ENCODE measurements at places on chromosomes 12 and 14. TPM values are rescaled to one million over a fixed set of nuclear protein-coding genes. Genes with fewer than 3 reads are reported as not detected.
A peak's percentile ranks its signal among the peaks of the same experiment; 100 is the strongest.

DNA sequence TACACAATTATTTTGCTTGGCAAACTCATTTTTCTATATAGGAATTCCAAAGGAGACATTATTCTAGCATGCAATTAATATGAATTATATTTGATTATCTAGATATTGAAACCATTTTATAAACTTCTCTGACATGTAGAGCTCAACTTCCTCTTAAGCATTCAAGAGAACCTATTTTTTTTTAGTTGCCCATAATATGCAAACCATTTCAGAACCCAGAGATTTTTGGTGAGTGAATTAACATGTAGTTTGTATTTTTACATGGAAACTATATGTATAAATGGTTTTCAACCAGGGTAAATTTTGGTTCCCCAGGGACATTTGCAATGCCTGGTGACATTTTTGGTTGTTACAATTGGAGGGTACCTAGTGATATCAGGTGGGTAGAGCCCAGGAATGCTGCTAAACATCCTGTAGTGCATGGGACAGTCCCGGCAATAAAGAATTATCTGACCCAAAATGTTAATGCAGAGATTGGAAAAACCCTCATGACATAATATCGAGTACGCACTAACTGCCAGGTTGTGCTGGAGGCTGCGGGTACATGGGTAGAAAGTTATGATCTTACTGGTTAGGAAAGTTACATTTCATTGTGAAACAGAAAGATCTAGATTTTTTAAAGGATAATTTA, 338.9 kb upstream of the GARIN2 start:
- no peak for DNase-seq

- DNase-seq = no peak
Measured at GRCh38 chr14:62943202-62943601, 102.1 kb downstream of the KCNH5 start.

DNA sequence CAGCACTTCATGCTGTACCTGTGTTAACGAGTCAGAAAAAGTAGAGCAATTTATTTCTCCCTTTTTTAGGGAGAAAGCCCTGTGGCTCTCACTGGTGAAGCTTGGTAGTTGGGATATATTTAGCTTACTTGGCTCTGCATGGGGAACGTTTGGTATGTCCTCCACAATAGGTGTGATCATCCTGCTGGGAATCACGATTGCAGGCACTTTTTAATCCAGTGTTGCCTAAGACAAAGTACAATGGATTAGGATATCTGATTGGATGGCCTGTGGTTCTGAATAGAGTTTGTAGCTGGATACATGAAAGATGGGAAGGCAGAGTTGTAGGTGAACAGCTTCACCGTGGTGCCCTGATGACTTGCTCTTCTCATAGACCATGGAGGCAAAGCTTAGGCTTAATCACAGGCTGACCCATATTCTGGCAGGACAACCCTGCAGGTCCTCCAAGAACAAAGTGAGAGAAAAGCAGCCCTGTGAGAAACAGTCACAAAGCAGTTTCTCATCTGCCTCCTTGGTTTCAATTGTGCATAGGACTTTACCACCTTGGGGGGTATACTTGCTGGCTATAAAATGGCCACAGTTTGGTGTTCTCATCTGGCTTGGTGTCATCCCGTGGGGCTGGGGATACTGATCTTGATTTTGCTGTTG, 7.5 kb downstream of the RESF1 start:
- no peak for DNase-seq

- no peak for DNase-seq
Measured at GRCh38 chr12:26135571-26135970, 10.7 kb upstream of the BHLHE41 start.

- peak; percentile 47 for DNase-seq
Measured at GRCh38 chr12:89707703-89708564, 704 bp downstream of the ATP2B1 start.

GRCh38 chr12:46627686-46628085, 198.1 kb downstream of the SLC38A4 start:
- no peak for DNase-seq

DNA sequence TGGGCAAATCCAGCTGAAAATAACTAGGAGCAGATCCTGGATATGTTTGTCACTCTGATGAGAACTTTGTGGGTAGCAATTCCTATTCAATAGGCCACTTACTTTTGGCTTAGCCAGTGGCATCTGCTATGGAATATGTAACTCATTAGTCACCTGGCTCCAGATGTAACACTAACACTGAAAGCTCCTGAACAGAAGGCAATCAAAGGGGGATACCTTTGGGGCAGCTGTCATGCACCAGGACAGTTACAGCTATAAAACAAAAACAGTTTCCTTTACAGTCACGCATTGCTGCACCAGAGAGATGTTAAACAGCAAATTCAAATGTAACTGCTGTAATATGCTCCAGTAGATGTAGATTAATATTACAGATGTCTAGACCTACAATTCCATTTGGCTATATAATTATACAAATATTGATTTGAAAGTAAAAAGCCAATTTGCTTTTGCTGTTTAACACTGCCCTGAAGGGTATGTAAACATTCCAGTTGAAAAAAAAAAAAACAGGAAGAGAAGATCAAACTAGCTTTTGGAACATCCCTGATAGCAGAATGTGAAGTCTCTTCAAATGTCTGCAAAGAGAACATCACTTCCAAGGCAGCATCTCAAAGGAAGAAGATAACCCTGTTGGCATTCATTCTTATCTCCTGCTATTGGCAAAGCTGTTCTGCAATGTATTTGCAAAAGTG, 18.4 kb downstream of the RACGAP1 start:
- no peak for DNase-seq

- no peak for DNase-seq
Measured at GRCh38 chr12:90428881-90429280, 526.1 kb downstream of the CCER1 start.

GRCh38 chr12:46874642-46875041, 48.8 kb upstream of the SLC38A4 start:
- DNase-seq = no peak

DNA sequence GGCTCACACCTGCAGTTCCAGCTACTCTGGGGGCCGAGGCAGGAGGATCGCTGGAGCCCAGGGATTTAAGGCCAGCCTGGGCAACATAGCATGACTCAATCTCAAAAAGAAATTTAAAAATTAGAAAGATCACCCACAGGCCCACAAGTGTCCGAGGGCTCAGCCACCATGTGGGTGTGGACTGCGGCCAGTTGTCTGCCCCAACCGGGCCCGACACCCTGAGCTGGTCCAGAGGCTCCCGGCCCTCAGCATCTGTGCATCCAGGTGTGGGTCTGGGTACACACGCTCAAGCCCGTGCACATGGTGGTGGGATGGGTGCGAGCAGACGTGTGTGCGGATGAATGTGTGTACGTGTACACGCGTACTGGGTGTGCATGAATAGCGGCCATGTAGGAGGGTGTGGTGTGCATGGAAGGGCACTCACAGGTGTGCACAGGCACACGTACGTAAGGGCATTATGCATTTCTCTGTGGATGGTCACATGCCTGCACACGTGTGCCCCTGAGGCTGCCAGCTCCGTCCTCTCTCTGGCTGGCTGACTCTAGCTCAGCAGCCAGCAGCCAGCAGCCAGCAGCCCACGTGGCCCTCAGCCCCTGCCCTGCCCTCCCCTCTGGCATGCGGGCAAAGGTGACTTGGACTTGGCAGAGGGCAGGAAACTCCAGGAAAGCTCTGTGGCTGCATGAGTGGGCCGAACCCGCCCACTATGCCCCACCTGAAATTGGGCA, 23.3 kb upstream of the NUDT14 start:
- DNase-seq = no peak

GRCh38 chr12:92504594-92504981, 198.2 kb upstream of the PLEKHG7 start:
- no peak for DNase-seq

GRCh38 chr12:97222391-97222790, 240.2 kb upstream of the RMST start:
- DNase-seq = no peak

DNA sequence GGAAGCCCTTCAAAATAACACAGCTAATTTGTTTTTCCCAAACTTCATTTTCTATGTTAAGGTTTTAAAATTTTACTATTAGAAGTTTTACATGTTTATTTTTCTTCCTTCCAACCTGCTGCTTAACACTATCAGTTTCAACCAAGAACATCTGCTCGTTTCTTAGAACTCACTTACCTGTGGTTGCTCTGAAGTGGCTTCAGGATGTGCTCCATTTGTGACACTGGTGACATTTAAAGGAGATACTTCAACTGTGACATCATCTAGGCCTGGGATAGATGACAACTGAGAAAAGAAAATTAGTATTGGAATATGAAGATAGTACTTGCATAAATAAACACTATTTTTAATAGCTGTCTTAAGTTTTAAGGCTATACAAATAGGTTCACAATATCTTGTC, 17.9 kb downstream of the WASHC3 start:
- no peak for DNase-seq

KLRD1 gene
- total RNA-seq = 12.3 TPM

OTOGL gene
- total RNA-seq = not detected

BDKRB2 gene
- total RNA-seq = not detected

COPZ1 gene
- total RNA-seq = 24.1 TPM

SPIC gene
- total RNA-seq = not detected
